Erythroblast (primary cell): ENCODE measurements at places on chromosomes 1 and 21.

DNA sequence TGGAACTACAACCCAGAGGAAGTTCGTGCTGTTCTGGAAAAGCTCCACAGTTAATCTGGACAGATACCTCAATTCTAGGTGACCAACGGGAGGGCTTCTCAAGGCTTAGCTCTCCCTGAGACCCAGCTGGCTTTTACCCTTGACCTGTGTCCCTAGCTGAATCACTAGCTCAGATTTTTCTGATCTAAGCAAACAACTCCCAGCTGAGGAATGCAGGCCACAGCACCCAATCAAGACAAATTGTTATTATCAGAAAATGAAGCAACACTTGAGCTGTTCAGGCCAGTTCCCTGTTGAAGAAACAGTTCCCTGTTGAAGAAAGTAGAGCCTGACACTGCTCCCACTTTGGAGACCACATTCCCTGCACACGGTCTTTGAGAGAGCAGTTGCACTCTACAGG, 16.0 kb downstream of the DIO1 start:
- no peak for DNase-seq

DNA sequence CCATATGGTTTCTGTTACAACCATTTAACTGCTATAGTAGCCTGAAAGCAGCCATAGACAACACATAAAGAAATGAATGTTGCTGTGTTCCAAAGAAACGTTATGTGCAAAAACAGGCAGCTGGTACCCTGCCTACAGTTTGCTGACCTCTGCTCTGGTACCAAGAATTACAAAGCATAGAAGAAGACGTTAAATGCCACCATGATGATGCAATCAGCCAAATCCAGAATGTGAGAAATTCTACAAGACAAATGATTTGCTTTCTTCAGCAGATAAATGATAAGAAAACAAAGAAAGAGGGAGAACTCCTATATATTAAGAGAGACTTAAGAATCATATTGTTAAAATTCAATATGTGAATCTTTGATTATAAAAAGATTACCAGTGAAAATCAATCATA, 97.8 kb upstream of the PDE4B start:
- DNase-seq, result no peak

DNA sequence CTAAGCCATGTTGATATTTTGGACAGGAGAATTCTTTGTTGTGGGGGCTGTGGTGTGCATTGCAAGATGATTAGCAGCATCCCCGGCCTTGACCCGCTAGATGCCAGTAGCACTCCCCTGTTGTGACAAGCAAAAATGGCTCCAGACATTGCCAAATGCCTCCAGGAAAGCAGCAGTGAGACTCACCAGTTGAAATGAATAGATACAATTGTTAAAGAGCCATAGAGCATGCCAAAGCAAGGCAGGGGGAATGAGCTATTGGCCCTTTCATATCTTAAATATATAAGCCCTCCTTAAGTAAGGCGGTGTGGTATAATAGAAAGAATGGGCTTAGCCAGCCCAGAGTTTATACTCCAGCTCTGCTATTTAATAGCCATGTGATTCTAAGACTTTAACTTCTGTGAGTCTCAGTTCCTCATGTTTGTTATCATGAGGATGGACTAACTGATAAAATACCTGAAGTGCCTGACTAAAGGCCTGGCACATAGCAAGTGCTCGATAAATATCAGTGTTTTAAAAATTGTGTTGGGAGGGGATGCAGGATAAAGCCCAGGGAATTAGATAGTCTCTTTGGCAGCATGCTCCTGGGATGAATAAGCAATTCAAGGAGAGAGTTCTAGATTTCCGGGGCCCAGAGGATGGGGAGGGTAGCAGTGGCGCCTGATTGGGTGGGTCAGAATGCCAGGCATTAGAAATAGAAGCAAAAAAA, 21.1 kb upstream of the RGS4 start:
- no peak for DNase-seq

GRCh38 chr1:167435484-167435883, 82.8 kb downstream of the CD247 start:
- no peak for DNase-seq

- no peak for DNase-seq
These were observed 784 bp upstream of the KCND3 start for GRCh38 chr1:111990026-111990877.

GRCh38 chr1:108747171-108747850, 837 bp downstream of the STXBP3 start:
- peak; percentile 91 for DNase-seq

- DNase-seq, result no peak
These were observed 119.2 kb downstream of the RWDD3 start for GRCh38 chr1:95353194-95353593.

- peak; percentile 45 for DNase-seq
These were observed 248.4 kb downstream of the DENND1B start for GRCh38 chr1:197526736-197527371.

DNA sequence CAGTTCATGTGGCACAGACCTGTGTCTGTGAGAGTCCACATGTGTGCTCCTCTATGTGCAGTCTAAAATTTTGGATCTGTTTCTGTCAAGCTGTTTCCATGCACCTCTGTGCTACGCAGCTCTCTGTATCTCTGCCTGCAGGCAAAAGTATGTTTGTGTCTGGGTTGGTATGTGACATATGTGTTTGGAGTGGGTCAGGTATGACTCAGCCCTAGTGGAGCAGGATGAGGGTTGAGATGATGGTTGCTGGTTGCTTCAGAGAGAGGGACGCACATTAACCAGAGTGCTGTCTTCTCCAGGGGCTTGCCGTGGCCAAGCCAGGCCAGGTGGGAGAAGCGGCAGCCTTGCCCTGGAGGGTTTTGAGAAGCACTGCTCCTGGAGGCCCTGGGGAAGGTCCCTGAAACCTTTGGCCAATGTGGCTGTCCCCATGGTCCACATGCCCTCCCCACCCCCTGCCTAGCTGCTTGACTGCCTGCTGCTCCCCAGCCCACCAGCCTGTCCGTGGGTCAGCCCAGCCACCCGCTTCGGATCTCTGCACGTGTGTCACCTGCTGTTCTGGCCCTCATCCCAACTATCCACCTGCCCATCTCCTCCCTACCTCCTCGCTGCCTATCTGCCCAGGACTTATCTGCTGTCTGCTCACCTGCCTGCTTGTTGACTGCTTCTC, 4.1 kb upstream of the EVA1B start:
- DNase-seq, result no peak

DNA sequence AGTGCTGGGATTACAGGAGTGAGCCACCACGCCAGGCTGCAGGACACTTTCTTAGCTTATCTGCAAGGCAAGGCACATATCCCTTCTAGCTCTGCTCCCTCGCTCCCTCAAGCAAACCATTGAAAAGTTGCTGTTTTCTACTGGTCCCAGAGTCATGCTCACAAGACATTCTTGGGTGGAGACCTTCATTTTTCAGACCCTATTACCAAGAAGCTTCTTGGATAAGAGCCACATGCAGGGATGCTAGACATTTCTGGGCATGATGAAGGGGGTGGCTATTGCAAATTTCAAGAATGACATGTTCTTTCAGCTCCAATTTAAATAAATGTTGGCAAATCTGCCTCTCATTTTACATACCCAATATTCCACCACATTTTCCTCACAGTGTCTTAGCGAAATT, 33.9 kb downstream of the CAPN9 start:
- DNase-seq, result no peak

- no peak for DNase-seq
These were observed 2.9 kb downstream of the CYYR1 start for GRCh38 chr21:26570203-26570602.

GRCh38 chr1:89557956-89558355, 33.3 kb downstream of the LRRC8B start:
- DNase-seq, result no peak

DNA sequence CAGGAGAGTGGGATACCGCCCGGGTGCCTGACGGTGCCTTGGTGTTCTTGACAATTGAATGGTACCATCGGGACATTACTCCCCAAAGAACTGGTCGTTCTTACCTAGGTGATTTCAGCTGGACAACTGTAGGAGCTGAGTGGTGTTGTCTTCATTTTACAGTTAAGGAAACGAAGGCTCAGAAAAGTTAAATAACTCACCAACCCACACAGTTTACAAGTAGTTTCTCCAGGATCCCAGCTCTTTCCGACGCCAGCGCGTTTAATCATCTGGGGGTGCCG, 1.6 kb downstream of the PIK3CD start:
- no peak for DNase-seq

- DNase-seq, result no peak
These were observed 624.4 kb upstream of the PLXNA2 start for GRCh38 chr1:208868554-208868953.

DNA sequence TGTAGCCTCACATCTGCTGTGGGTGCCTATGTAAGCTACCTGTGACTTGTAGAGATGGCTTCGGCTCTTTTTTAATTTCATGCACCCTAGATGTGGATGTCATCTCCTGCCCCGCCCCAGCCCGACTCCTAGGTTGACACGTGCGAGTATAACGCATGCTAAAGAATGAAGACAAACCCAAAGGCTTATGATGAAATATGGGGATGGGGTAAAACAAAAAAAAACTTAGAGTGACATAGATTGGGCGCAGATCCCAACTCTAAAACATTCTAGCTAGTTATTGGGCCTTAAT, 613 bp upstream of the ERO1B start:
- DNase-seq, result no peak

DNA sequence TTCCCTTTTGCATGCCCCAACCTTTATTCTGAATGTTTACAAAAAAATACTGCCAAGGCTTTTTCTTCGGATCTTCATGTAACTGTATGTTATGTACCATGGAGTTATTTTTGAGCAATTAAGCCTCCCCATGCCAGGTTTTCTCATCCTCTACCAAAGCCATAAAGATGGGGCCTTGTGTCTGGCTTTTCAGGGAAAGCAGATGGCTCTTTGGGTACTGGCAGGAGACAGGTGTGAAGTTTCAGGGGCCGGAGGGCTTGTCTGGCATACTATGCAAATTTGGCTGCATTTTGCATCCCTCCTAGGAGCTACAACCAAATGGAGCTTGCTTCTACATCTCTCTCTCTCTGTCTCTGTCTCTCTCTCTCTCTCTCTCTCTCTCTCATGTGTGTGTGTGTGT, 28.1 kb upstream of the PLXNA2 start:
- no peak for DNase-seq

DNA sequence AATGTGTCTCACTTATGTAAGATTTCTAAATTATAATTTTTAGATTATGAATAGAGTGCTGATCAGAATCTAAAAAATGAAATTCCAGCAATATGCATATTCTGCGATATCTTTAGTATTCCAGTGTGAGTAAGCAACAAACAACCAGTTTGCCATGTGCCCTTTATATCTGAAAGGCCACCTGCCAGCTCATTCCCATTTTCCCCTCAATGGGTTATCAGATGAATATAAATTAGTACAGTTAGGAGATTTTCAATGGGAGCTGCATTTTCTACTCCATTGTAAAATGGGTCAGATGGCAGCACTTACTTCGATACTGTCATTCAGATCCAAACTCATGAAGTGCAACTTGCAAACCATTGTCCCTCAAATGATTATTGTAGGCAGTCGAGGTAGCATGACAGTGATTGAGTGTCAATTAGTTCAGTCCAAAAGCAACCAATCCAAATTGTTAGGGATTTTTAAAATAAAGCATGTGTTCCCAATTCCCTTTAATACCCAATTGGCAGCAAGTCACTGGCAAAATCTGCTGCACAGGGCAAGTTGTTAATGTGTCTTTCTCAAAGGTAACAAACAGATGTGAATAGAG, 680.3 kb downstream of the LRRIQ3 start:
- no peak for DNase-seq

- DNase-seq, result no peak
These were observed 39.0 kb downstream of the DOP1B start for GRCh38 chr21:36195613-36196012.

- peak; percentile 18 for DNase-seq
These were observed 18.3 kb upstream of the MAB21L3 start for GRCh38 chr1:116092752-116093489.

DNA sequence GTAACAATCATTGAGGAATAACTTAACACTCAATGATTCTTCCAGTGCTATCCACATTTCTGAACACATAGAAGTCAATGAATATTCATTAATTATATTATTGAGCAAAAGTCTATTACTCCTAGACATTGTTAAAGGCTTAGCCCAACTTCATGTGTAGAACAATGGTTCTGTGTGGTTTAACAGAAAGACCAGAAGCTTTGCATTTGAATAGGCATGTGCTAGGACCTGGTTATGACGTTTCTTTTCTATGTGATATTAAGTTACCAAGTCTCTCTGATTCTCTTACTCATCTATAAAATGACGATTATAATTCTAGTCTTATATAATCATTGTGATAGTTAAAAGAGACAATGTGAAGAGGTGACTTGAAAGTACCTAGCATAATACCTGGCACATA, 5.2 kb downstream of the NTMT2 start:
- DNase-seq, result no peak

GRCh38 chr1:165543532-165544438, at the start of gene LRRC52:
Gene LRRC52, plus strand, starts transcription at chr1:165544000. Its CDS starts 297 bp downstream, at chr1:165544297.
- no peak for DNase-seq

- DNase-seq, result no peak
These were observed 878.3 kb upstream of the CXADR start for GRCh38 chr21:16634515-16634914.

DNA sequence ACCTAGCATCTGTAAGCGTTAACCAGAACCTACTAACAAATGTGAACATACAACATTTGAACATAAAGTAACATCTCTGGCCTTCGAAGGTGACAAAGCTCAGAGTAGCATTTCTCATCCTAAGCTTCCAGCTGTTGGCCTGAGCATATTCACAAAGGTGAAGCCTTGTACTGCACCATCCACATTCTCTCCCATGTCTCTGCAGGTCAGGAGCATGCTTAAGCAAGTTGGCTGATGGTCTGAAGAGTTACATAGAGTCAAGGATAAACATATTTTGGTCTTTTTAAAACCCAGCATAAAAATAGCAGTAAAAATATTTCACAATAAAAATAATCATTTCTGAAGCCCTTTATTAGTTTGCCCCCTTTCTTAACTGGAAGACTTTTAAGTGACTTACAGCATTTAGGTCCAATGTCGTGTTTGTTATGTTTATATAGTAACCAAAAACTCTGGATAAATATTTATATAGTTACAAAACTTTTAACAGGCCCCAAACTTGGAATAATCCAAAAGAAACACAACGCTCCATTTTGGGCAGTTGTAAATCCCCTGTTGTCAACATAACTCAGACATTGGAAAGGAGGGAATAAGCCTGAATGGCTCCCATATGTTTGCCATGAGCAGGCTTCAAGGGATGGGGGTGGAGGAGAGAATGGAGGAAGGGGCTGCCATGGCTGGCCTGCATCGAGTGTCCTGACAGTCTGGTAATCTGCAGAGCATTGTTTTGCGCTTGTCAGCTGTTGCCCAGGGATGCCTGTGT, 42.8 kb upstream of the ENAH start:
- DNase-seq, result no peak

- no peak for DNase-seq
These were observed 10.6 kb downstream of the SOD1 start for GRCh38 chr21:31670070-31670469.
